Pancreas (tissue), 10 donors: ENCODE measurements at places on chromosomes 5 and 9.

DNA sequence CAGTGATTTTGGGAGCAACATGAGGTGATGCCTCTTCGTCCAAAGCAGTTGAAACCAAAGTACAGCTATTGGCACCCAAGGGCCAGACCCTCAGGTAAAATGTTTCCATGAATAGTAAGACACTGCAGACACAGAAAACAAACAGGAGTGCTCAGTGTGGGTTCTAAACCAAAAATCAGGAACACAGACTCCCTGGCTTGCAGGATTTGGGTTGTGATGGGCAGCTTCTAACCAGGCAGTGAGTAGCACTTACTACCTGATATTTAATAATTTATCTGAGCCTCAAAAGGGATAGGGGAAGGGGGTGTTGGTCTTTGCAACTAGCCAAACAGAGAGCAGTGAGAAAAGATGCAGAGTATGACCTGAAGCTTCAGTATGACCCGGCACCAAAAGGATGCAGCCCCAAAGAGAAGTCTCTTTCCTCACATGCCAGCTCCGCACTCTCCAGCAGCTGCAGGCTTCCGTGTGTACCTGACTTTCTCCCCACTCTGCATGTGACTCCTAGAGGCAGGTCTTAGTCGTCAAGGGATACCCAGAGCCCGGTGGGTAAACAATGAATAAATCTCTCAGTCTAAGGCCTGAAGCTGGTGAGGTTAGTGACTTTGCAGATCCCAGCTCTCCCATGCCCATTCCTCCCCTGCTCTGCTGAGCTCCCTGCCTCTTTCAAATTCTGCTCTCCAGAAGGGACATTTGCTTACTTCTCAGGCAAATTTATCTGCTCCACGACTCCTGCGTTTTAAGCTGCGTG lies 105.4 kb upstream of the SPOCK1 start:
- no peak for DNase-seq

DNA sequence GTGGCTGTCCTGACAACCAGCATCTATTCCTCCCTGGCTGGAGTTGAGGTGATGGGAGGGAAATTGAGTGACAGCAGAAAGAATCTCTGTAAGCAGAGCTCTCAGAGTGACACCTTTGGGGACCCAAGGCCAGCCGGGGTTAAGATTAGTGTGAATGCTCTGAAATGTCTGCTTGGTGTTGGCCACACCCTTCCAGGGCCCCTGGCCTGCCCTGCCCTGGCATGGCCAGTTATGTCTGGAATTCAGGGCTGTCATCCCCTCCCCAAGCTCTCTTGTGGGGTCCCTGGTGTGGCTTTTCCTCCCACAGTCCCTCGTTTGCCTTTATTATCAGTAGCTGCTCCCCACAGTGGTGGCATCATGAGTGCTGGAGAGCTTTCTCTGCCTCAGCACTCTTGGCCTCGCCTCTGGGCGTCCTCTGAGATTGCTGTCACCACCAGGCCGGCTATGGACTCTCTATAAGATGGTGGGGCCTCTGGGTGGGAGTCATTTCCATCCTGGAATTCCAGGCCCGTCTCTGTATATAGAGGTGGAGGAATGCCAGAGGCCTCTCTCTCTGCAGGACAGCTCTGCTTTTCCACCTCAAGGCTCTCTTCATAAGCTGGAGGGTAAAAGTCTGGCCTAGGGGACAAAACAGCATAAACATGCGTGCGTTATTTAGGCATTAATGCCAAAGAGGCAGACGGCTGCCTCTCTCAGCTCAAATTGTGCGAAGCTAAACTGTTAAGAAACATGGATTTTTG lies 3.6 kb downstream of the TMEM252 start:
- no peak for DNase-seq

DNA sequence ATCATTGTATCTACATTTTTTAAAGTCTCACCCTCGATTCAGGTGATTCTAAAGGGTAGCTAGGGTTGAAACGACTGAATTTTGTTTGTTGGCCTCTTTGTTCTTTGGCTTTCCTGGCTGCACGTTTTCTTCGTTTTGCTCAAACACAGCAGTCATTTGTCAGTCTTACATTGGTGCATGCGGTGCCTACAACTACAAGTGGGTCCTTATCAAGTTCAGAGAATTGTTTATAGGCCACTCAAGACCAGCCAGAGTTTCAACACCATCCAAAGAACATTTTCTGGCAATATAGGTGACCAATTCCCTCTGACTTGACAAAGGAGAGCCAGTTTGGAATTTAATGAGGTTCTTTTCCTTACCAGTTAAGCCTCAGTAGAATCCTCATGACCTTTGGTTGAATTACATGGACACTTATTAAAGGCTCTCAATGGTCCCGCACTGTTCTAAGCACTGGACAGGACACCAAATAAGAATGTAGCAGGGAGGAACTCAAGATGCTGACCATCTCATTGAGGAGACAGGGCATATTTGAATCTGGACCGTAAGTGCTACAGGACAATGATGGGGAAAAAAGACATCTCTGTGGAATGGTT lies 119.0 kb upstream of the DMRT1 start:
- DNase-seq: no peak

DNA sequence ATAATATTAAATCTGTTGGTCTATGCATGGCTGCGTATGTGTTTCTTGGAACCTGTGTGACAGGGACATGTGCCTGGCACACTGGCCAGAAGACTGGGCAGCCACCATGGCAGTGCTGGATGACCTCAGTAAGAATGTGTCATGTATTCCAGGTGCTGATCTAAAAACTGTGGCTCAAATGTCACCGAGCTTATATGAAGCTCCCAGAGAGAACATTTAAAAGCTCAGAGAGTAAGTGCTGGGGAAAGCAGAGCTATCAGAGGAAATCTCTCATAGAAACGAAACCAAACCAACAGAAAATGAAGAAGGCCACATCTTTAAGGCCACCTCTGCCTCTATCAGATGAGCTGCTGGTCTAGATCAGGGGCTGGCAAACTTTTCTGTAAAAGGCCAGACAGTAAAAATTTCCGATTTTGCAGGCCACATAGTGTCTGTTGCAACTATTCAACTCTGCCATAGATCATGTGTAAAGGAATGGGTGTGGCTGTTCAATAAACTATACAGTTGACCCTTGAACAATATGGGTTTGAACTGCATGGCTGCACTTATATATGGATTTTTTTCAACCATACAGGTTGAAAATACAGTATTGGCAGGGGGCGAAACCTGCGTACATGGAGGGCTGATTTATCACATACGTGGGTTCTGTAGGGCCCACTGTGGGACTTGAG lies 31.8 kb downstream of the TSTD2 start:
- DNase-seq: no peak

- DNase-seq: no peak
Measured at GRCh38 chr5:76145945-76146344, 62.8 kb downstream of the SV2C start.

DNA sequence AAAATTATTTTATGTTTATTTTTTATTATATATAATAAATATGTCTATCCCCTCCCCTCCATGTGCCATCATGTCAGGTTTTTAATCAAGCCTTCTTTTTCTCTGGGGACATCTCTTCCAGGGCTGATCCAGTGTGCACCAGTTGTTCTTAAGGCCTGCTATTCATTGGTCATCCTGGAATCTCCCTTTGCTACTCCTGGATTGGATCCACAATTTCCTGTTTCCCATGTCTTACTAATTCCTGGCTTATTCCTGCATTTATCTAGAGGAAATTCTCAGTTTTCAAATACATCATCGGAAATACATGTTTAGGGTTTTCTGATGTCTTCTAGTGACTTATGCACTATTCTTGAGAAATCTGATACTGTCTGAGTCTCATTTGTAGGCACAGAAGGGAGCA lies 56.8 kb downstream of the ANGPTL2 start:
- no peak for DNase-seq

DNA sequence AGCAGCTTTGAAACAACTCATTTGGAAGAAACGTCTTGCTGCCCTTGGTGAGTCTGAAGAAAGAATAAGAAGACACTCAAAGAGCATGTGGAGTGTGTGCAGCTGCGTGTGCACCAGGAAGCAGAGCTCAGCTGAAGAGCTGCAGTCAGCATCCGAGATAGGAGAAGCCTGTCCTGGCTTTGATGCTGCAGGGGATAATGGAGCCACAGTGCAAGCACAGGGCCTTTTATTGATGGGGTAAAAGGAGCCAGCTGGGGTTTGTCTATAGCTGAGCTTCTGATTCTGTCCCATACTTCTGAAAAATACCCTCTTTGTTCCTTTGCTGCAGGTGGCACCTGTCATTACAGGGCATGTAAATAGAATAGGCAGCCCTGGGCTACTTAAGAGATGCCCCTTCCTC lies 375.7 kb upstream of the ZNF462 start:
- DNase-seq: no peak

- DNase-seq: no peak
Measured at GRCh38 chr9:37534412-37534811, 41.8 kb downstream of the FBXO10 start.

DNA sequence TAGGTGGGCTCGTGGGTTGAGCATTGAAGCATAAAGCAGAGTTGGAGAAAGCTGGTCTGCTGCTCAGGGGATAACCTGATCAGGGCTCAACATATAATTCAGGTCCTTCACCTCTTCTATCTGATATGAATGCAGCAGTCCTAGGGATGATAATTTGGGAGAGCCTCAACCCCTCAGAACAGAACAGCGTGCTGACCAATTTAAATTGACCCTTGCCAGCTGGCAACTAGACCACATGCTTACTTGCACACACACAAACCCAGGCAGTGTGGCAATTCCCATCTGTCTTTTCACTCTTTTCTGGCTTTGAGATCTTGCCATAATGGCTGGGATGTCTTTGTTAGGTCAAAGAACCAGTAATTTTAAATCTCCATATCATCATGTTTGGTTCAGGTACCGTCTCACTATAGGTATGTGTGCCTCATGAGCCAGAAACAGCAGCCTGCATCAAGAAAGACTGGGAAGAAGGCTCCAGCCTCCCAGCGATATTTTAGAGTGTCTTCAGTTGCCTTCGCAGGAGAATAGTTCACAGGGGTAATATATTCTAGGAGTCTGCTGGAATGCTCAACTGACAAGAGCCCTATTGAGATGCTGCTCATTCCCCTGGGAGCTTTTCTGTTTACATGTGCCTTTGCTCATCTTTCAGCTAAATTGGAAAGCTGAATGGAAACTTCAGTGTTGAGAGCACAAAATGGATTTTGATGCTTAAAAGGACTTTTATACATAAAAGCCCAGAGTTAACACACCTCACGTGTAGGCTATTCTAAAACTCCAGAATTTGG lies 497.6 kb downstream of the RASEF start:
- DNase-seq: no peak

GRCh38 chr5:125100951-125101350 lies 354.5 kb upstream of the ZNF608 start:
- no peak for DNase-seq

GRCh38 chr5:146047396-146047795 lies 58.0 kb downstream of the PLAC8L1 start:
- DNase-seq: no peak

- DNase-seq: no peak
Measured at GRCh38 chr5:181198905-181199519, 6.0 kb downstream of the TRIM7 start.

- no peak for DNase-seq
Measured at GRCh38 chr5:160458806-160459800, 37.4 kb downstream of the PTTG1 start.

DNA sequence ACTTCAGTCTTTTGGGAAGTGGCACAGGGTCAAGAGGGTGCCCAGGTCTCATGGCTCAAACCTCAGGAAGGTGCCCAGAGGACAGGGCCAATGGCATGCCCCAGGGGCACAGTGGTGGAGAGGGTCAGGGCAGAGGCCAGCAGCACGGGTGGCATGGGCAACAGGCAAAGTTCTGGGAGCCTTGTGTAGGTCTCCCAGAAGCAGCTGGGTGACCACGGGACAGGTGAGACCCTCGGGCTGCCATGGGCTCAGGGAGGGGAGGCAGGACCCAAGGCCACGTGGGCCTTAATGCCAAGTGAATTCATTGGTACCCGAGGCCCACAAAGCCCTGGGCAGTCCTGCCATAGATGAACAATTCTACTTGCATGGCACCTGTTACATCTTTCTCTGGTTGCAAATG lies 72.4 kb upstream of the ADAMTS2 start:
- DNase-seq: no peak

- DNase-seq: no peak
Measured at GRCh38 chr5:14491015-14491915, 90.3 kb upstream of the OTULINL start.

DNA sequence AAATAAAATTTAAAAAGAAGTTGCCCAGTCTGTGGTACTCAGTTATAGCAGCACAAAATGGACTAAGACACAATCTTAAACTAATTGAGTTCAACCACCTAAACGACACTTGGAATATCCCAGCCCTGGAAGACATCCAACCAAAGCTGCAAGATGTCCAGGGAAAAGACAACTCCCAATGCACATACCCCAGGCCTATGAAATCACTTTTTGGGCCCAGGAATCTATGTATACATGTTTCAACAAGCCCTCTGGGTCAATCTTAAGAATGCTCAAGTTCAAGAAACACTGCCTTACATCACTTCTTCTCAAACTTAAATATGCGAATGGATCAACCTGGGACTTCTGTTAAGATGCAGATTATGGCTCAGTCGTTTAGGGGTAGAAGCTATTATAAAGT lies 148.6 kb downstream of the ELAVL2 start:
- DNase-seq: no peak

GRCh38 chr5:132389051-132389331 lies 19.5 kb downstream of the SLC22A5 start:
- no peak for DNase-seq
